ENCODE measurements at places on chromosomes 6 and 20.
A peak's percentile ranks its signal among the peaks of the same experiment; 100 is the strongest.

- DNase-seq = no peak
Measured at GRCh38 chr6:81995548-81996289, 243.2 kb upstream of the TENT5A start.

DNA sequence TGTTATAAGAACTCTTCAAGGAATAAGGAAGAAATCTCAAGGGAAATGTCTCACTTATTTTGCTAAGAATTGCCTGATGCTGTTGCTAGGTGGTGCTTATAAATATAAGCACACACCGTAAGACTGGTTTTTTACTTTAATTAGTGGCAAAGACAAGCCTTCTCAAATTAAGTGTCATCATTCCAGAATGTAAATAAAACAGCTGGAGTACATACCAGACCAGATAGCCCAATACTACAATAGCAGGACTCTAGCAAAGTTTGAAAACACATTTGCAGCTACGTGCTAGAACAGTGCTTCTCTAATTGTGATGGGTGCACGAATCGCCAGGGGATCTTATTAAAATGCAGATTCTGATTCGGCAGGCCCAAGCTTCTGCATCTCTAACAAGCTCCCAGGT is 6.8 kb downstream of the CNKSR3 start:
- DNase-seq = no peak

GRCh38 chr20:50865114-50865513 is 66.1 kb downstream of the ADNP start:
- DNase-seq = no peak

GRCh38 chr20:39853636-39854035 is 835.4 kb downstream of the MAFB start:
- DNase-seq = no peak

GRCh38 chr20:62203378-62204030 is 16.6 kb downstream of the HRH3 start:
- no peak for DNase-seq

DNA sequence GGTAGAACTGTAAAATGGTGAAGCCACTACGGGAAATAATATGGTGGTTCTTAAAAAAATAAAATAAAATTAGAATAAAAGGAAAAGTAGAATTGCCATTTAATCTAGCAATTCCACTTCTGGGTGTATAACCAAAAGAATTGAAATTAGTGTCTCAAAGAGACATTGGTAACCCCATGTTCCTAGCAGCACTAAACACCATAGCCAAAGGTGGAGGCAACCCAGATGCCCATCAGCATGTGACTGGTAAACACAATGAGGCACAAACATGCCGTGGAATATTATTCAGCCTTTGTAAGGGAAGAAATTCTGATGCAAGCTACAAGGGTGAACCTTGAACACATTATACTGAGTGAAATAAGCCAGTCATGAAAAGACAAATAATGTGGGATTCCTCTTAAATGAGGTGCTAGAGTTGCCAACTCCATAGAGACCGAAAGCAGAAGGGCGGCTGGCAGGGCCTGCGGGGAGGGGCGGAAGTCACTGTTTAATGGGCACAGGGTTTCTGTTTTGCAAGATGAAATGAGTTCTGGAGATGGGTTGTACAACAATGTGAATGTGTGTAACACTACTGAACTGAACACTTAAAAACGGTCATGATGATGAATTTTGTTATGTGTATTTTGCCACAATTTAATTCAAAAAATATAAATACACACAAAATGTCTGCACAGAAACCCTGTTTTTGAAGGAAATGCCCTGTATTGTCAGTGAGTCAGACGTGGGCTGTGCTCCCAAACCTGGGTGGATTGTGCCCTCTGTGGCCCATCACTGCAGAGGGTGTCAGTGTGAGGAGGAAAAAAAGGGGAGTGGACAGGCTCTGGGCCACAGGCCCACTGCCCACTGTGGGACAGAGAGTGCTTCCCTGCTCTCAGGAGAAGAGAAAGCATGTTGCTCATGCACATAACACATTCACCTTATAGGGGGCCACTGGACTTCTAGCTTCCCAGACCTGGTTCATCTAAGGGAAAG is 49.6 kb upstream of the CD93 start:
- DNase-seq = peak; percentile 81

DNA sequence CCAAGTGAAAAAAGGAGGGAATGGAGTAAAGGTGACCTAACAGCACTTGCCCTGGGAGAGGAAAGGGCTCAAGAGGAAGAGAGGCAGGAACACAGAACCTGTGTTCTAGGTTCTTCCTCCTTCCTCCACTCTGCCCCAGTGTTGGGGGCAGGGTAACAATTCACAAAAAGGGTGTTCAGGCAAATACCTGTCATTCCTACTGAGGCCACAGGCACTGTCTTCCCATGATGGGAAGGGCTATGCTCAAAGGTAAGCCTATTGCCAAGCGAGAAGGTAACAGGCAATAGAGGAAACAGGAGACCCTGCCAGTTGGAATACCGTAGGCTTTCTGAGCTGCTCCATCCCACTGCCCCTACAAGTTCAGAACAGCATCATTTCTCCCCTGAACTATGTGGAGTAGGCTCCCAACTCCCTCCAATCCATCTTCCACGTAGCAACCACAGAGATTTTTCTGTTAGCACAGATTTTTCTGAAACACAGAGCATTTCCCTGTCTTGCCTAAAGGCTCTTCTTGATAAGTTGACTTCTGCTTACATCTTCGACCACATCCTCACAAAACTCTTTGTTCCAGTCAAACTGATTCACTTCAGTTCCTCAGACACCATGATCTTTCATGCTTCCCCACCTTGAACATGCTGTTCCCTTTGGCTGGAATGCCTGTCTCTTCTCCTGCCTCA is 2.7 kb downstream of the AGPAT1 start:
- DNase-seq = no peak
